ENCODE measurements at places on chromosomes 2 and 18.

- no peak for DNase-seq
Observed at GRCh38 chr18:63322206-63322605, 2.6 kb upstream of the BCL2 start.

DNA sequence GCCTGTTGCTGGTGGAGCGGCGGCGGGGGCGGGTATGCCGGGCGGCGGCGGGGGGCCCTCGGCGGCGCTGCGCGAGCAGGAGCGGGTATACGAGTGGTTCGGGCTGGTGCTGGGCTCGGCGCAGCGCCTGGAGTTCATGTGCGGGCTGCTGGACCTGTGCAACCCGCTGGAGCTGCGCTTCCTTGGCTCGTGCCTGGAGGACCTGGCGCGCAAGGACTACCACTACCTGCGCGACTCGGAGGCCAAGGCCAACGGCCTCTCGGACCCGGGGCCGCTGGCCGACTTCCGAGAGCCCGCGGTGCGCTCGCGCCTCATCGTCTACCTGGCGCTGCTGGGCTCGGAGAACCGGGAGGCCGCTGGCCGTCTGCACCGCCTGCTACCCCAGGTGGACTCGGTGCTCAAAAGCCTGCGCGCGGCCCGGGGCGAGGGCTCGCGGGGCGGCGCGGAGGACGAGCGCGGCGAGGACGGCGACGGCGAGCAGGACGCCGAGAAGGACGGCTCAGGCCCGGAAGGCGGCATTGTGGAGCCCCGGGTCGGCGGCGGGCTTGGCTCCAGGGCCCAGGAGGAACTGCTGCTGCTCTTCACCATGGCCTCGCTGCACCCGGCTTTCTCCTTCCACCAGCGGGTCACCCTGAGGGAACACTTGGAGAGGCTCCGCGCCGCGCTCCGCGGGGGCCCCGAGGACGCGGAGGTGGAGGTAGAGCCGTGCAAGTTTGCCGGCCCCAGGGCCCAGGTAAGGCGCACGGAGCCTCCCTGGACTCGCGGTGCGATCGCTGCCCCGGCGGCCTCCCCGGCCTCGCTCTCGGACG lies 1.0 kb downstream of the ZCCHC2 start:
- peak; percentile 36 for DNase-seq

- no peak for DNase-seq
Observed at GRCh38 chr2:84876369-84876768, 4.5 kb downstream of the TRABD2A start.

GRCh38 chr2:173149491-173149890 lies 73.8 kb downstream of the MAP3K20 start:
- peak; percentile 7 for DNase-seq

DNA sequence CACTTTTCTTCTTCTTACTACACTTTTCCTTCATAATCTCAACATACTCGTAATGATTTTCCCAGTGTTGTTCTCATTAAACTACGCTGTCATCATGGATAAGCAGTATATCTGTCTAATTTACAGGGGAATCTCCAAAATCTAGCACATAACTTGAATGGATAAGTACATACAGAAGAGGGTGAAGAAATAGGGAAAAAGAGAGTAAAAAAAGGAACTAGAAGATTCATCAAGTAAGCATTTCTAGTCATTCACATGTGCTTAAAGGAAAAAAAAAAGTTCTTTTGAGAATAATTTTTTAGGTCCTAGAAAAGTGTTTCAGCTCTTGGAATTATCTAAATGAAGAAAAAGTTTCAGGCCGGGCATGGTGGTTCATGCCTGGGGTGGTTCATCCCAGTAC lies 51.6 kb downstream of the SRBD1 start:
- no peak for DNase-seq

GRCh38 chr2:9771481-9772017 lies 71.7 kb upstream of the TAF1B start:
- DNase-seq: no peak

- DNase-seq: no peak
Observed at GRCh38 chr2:235728800-235729556, 235.1 kb downstream of the AGAP1 start.

DNA sequence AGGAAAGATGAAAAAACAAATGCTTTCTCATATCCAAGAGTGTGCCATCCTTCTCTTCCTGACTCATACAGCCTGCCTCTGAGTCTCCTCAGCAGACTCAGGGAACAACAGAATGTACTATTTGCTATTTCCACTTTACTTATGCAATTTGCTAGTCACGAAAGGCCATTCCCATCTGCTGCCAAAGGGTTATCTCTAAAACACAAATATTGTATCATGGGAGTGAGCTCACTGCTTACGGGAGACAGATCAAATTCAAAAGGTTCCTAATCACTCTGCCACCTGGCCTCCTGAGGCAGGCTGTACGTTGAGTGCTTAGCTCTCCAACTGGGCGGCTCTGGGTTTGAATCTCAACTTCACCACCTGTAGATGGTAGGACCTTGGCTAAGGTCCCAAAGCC lies 92.0 kb downstream of the GAREM1 start:
- no peak for DNase-seq

GRCh38 chr18:55387139-55387984 lies 200.6 kb downstream of the TCF4 start:
- DNase-seq: no peak

- no peak for DNase-seq
Observed at GRCh38 chr2:30445266-30445821, 1.7 kb upstream of the LCLAT1 start.

DNA sequence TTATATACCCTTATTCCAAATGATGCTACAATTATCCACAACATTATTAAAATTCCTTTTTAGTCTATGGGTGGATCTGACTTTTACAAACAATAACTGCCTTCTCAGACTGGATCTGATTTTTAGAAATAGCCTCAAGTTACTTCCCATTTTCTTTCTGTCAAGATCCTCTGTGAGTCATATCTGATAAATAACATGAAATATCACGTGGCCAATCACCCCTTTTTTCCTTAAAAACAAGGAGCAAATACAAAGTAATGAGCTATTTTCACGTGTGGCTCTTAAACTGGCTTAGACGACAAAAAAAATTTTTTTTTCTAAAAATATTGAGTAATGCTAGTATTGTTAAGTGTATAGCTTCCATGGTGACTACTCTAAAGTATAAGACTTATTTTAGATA lies 6.7 kb downstream of the PELI1 start:
- DNase-seq: no peak

DNA sequence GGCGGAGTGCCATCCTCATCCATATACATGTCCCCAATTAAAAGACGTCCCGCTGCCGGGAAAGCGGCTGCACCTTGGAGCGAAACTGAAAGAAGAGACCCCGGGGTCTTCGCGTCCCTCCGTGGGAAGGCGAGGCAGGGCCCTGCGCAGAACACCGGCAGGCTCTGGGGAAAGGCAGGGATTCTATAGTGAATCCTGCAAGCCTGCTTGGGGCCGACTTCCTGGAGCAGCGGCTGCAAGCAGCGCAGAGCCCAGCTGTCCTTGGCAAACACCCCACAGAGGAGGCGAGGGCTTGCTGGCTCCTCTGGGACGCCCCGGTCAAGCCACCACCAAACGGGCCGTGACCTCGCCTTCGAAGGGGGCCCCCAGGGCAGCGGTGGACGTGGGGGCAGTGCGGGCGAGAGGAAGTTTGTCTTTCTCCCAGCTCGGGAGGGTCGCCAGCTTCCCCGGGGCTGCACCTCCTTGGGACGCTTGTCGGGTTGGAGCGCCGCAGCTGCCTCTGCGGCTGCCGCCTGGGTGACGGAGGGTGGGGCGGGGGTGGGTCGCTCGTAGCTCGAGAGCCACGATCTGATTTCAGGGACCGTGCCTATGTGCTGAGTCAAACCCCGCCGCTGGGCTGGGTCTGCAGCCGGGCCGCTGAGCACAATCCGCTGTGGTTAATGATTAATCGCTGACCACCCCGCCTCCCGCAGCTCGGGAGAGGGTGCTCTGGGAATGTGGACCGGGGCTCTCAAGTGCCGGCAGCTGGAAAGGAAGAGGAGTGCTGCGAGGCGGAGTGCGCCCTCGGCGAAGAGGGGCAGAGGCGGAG lies 486 bp upstream of the GPR39 start:
- no peak for DNase-seq

All from activated T-helper 1 cell treated with anti-CD3 and anti-CD28 coated beads, Interleukin-2, amount 50 U/mL, for 16 hours (primary cell).